Right atrium auricular region (tissue), 2 donors: ENCODE measurements at places on chromosomes 12 and 14. TPM values are rescaled to one million over a fixed set of nuclear protein-coding genes. Genes with fewer than 3 reads are reported as not detected.

- no peak overlapping the region for H3K4me3 ChIP-seq
- DNase-seq, result no peak
- no peaks in the 10 kb centered on the region for H3K36me3 ChIP-seq
- H3K27me3 ChIP-seq, result no peaks in the 10 kb centered on the region
- H3K4me1 ChIP-seq, result peaks cover 10% of the 10 kb centered on the region
- no peak overlapping the region for H3K27ac ChIP-seq
These were observed 1117.6 kb upstream of the TMEM132C start for GRCh38 chr12:127149226-127149964.

GRCh38 chr12:3493043-3493858 lies 2.2 kb downstream of the PRMT8 start:
- H3K4me1 ChIP-seq, result peaks cover 36% of the 10 kb centered on the region
- peak overlapping the region; percentile 85 for H3K27ac ChIP-seq
- no peaks in the 10 kb centered on the region for H3K36me3 ChIP-seq
- peaks cover 13% of the 10 kb centered on the region for H3K27me3 ChIP-seq
- DNase-seq, result no peak

DNA sequence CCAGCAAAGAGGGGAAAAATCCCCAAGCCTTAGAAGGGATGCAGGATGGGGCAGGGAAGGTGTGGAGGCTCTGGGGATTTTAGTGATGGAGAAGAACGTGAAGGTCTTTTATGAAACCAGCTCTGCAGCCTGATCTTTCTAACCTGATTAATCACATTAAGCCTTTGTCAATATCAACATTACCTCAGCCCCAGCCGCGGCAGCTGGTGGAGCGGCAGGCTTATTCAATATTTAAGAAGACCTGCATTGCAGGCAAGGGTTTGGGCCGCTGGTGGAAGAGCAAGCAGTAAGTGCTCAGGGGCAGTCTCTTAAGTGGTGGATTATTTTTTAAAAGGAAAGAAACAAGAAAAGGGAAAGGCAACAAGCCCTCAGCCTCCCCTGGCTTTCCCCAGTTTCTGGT lies 16.6 kb downstream of the RPH3A start:
- H3K36me3 ChIP-seq, result no peaks in the 10 kb centered on the region
- no peak overlapping the region for H3K4me3 ChIP-seq
- H3K4me1 ChIP-seq, result no peaks in the 10 kb centered on the region
- no peak for DNase-seq
- no peaks in the 10 kb centered on the region for H3K27me3 ChIP-seq
- no peak overlapping the region for H3K27ac ChIP-seq

- H3K27ac ChIP-seq, result no peak overlapping the region
- no peak overlapping the region for H3K4me3 ChIP-seq
- no peaks in the 10 kb centered on the region for H3K27me3 ChIP-seq
- no peaks in the 10 kb centered on the region for H3K36me3 ChIP-seq
- no peak for DNase-seq
- H3K4me1 ChIP-seq, result no peaks in the 10 kb centered on the region
These were observed 95.2 kb upstream of the TBX3 start for GRCh38 chr12:114779186-114779585.

GRCh38 chr14:105841022-105842009 lies 314.9 kb downstream of the TMEM121 start:
- no peaks in the 10 kb centered on the region for H3K27me3 ChIP-seq
- DNase-seq, result peak; percentile 34
- H3K4me3 ChIP-seq, result no peak overlapping the region
- H3K4me1 ChIP-seq, result no peaks in the 10 kb centered on the region
- no peaks in the 10 kb centered on the region for H3K36me3 ChIP-seq
- no peak overlapping the region for H3K27ac ChIP-seq

GRCh38 chr12:11144297-11144696 lies 9.9 kb upstream of the TAS2R30 start:
- no peak overlapping the region for H3K4me3 ChIP-seq
- H3K27ac ChIP-seq, result no peak overlapping the region
- no peaks in the 10 kb centered on the region for H3K36me3 ChIP-seq
- H3K27me3 ChIP-seq, result no peaks in the 10 kb centered on the region
- DNase-seq, result no peak

CCDC197 gene
- not detected for total RNA-seq

- no peak overlapping the region for H3K4me3 ChIP-seq
- no peaks in the 10 kb centered on the region for H3K36me3 ChIP-seq
- H3K27me3 ChIP-seq, result no peaks in the 10 kb centered on the region
- H3K4me1 ChIP-seq, result no peaks in the 10 kb centered on the region
These were observed 32.0 kb downstream of the DAO start for GRCh38 chr12:108911915-108912314.

GRCh38 chr12:911191-911826 lies 38.2 kb downstream of the RAD52 start:
- H3K36me3 ChIP-seq, result peaks cover 76% of the 10 kb centered on the region
- no peak for DNase-seq
- H3K27ac ChIP-seq, result peak overlapping the region; percentile 12
- H3K27me3 ChIP-seq, result no peaks in the 10 kb centered on the region
- no peaks in the 10 kb centered on the region for H3K4me1 ChIP-seq

GRCh38 chr12:53336181-53336681 lies at the start of gene SP7:
Gene SP7, minus strand, starts transcription at chr12:53336354. Its CDS starts 708 bp downstream, at chr12:53335646.
- DNase-seq, result no peak
- H3K36me3 ChIP-seq, result no peaks in the 10 kb centered on the region
- no peaks in the 10 kb centered on the region for H3K4me1 ChIP-seq
- no peak within 1 kb of the TSS for H3K27ac ChIP-seq
- no peaks in the 10 kb centered on the region for H3K27me3 ChIP-seq
- no peak within 1 kb of the TSS for H3K4me3 ChIP-seq

ERBB3 gene
- total RNA-seq, result 7.2 TPM

ACSM4 gene
- total RNA-seq, result not detected

CDC42BPB gene
- total RNA-seq, result 83.4 TPM

P2RX2 gene
- total RNA-seq, result not detected

DNA sequence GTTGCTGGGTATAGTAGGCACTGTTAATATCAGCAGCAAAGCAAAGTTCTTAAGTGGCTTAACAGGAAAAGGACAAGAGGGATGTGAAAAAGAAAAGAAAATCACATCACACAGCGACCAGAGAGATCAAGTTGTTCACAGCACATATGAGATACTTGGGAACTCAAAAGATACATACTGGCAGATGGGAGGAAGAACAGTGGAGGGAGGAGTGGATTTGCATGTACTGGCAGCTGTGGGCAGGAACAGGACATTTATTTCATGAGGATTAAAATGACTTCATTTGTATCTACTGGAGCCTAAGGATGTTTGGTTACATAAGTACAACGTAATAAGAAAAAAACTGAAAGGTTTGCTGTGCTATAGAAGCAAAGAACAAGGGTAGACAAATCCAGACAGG lies 136.5 kb upstream of the IFNG-AS1 start:
- no peaks in the 10 kb centered on the region for H3K27me3 ChIP-seq
- DNase-seq, result no peak
- no peaks in the 10 kb centered on the region for H3K36me3 ChIP-seq
- H3K4me1 ChIP-seq, result no peaks in the 10 kb centered on the region
- no peak overlapping the region for H3K27ac ChIP-seq
- H3K4me3 ChIP-seq, result no peak overlapping the region

NGB gene
- total RNA-seq, result not detected

GRCh38 chr14:104765517-104765916 lies 12.6 kb downstream of the SIVA1 start:
- no peaks in the 10 kb centered on the region for H3K4me1 ChIP-seq
- DNase-seq, result no peak
- H3K27me3 ChIP-seq, result no peaks in the 10 kb centered on the region
- no peak overlapping the region for H3K27ac ChIP-seq

DNA sequence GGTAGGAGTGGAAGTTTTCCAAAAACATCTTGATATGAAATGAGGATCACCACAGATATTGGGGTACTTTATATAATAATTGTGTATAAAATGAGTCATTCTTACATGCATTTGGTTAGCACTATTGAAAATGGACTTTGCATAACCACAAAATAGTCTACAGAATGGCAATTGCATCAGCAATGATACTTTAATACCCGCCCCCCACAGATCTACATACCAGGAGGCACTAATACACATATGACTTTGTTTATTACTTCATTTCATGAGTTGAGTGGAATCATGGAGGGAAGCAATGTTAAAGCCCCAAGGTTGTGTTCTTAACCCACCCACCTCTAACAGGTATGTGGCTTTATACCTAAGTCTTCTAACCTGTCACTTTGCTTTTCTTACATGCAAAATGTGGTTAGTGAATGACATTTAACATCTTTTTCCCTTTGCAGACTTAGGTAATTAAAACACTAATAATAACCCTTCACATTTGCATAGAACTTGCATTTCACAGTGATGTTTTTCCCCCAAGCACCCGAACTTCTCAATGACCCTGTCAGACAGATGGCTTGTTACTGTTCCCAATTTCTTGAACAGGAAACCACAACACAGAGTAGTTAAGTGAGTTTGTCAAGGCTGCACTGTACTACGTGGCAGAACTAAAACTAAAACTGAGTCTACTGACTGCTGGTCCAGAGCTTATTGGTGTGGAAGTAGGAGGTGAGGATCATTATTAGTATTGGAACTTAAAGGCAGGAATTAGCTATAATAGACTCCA lies 101.9 kb downstream of the NPAS3 start:
- no peaks in the 10 kb centered on the region for H3K4me1 ChIP-seq
- H3K27ac ChIP-seq, result no peak overlapping the region
- H3K4me3 ChIP-seq, result no peak overlapping the region
- no peaks in the 10 kb centered on the region for H3K36me3 ChIP-seq
- DNase-seq, result no peak

DNA sequence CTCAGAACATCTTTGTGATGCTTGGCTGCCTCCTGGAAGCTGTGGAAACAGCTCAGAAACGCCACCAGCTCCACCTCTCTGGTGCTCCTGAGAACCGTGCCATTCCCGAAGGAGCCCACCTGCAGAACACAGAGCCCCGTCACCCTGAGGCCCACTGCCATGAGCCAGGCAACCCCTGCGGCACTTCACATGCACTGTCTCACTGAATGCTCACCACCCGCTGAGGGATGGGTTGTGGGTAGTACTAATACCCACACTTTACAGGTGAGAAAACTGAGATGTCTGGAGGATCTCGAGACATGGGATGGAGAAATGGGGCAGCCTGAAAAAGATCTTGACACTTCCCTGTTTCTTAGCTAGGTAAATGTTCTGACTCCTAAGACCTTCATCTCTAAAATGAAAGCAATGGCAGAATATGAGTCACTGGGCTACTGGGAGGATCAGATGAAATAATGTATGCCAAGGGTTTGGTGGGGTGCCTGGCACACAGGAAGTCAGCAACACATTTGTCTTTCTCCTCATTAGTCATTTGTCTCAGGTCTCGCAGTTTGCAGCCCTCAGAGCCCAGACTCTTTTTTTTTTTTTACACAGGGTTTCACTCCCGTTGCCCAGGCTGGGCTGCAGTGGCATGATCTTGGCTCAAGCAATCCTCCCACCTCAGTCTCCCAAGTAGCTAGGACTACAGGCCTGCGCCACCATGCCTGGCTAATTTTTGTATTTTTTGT lies 5.3 kb downstream of the OASL start:
- H3K36me3 ChIP-seq, result no peaks in the 10 kb centered on the region
- no peak overlapping the region for H3K4me3 ChIP-seq
- H3K27me3 ChIP-seq, result no peaks in the 10 kb centered on the region
- no peak overlapping the region for H3K27ac ChIP-seq
- no peak for DNase-seq

WSCD2 gene
- total RNA-seq, result not detected

GRCh38 chr12:54378796-54379397 lies 5.6 kb downstream of the ZNF385A start:
- peak overlapping the region; percentile 53 for H3K4me3 ChIP-seq
- no peaks in the 10 kb centered on the region for H3K36me3 ChIP-seq
- H3K4me1 ChIP-seq, result peaks cover 55% of the 10 kb centered on the region
- no peaks in the 10 kb centered on the region for H3K27me3 ChIP-seq

DNA sequence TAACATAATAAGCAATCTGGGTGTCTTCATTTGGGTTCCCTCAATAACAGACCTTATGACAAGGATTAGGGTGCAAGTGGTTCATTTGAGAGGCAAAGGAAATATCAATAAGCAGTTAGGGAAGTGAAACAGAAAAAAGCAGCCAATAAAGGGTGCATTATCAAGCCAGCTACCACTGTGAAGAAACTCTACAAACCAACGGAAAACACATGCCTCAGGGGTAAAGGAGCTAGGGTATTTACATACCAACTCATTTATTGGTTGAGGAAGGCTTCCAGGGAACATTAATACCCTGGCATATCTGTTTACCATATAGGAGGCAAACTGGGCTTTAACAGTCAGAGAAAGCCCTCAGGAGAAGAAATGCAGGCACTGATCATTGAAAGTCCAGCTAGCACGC lies 22.7 kb upstream of the IFNG-AS1 start:
- no peaks in the 10 kb centered on the region for H3K4me1 ChIP-seq
- H3K4me3 ChIP-seq, result no peak overlapping the region
- no peak for DNase-seq
- no peaks in the 10 kb centered on the region for H3K27me3 ChIP-seq

- no peak for DNase-seq
- H3K4me1 ChIP-seq, result no peaks in the 10 kb centered on the region
- no peak overlapping the region for H3K4me3 ChIP-seq
- H3K27ac ChIP-seq, result no peak overlapping the region
- no peaks in the 10 kb centered on the region for H3K36me3 ChIP-seq
These were observed 92.0 kb upstream of the SLC38A4 start for GRCh38 chr12:46917821-46918220.

GRCh38 chr12:90323217-90323616 lies 614.6 kb upstream of the ATP2B1 start:
- DNase-seq, result no peak
- H3K36me3 ChIP-seq, result no peaks in the 10 kb centered on the region
- H3K27me3 ChIP-seq, result no peaks in the 10 kb centered on the region
- no peak overlapping the region for H3K4me3 ChIP-seq
- no peak overlapping the region for H3K27ac ChIP-seq

NELL2 gene
- total RNA-seq, result 0.52 TPM

DNA sequence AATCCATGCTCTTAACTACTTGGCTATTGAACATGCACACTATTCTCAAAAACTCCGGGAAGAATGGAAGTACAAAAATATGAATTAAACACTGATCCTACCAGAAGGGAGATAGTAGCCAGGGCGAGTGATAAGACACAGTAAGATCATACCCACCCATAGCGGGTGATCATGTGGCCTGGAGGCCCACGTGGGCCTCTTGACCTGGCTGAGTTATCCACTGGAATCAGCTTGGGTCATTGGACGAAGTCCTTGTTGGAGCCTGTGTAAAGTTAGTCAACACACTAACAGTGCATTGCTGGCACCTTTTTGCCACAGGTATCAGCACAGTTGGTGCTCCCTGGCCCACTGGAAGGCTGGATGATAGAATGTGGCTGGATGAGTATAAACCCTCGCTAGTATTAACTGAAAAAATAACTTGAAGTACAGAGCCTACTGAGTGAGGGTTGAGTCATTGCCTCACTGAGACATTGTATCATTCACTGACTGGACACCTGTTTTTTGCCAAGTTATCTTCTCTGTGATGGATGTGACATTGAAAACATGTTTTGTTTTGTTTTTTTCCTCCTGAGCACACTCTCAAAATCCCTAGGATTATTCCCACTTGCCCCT lies 149.2 kb upstream of the FUT8 start:
- no peaks in the 10 kb centered on the region for H3K36me3 ChIP-seq
- H3K27ac ChIP-seq, result no peak overlapping the region
- DNase-seq, result no peak
- no peaks in the 10 kb centered on the region for H3K4me1 ChIP-seq
- H3K4me3 ChIP-seq, result no peak overlapping the region
- no peaks in the 10 kb centered on the region for H3K27me3 ChIP-seq
